ENCODE measurements at places on chromosomes 12 and 14. TPM values are rescaled to one million over a fixed set of nuclear protein-coding genes. Genes with fewer than 3 reads are reported as not detected.

The RFX4 gene
- not detected for total RNA-seq

The PRIMA1 gene
- total RNA-seq = 1.7 TPM

The IL22 gene
- total RNA-seq = not detected

The NKX2-1 gene
- total RNA-seq = not detected

The SLC10A1 gene
- total RNA-seq = not detected

DNA sequence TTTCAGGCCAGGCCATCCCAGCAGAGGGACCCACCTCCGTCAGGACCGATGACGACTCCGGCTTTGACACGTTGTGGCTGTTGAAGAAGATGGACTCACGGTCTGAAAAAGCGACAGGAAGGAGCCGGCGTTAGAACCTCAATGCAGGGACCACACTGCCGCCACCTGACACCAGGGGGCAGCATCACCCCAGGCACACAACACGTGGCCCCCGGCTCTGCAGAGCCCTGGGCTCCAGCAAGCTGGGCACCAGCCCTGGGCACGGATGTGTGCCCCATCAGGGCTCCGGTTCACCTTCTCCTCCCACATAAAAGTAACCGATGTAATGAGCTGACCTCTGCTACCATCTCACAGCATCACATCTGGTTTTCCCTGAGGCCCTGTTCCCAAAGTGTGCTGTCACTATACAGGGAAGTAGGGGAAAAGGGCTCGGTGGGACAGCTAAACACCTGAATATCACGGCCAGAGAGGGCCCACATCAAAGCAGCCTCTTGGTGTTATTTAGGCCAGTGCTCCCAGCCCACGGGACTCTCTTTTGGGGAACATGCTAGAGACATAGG, 29.0 kb downstream of the CHGA start:
- peaks cover 43% of the 10 kb centered on the region for H3K36me3 ChIP-seq
- peaks cover 2% of the 10 kb centered on the region for H3K4me1 ChIP-seq
- no peaks in the 10 kb centered on the region for H3K27me3 ChIP-seq
- no peak overlapping the region for H3K27ac ChIP-seq
- H3K4me3 ChIP-seq = no peak overlapping the region
- DNase-seq = peak; percentile 77

GRCh38 chr12:55664826-55665225, 28.1 kb downstream of the OR10P1 start:
- no peak for DNase-seq
- no peaks in the 10 kb centered on the region for H3K4me1 ChIP-seq
- H3K27me3 ChIP-seq = no peaks in the 10 kb centered on the region
- no peak overlapping the region for H3K27ac ChIP-seq
- H3K4me3 ChIP-seq = no peak overlapping the region
- H3K36me3 ChIP-seq = no peaks in the 10 kb centered on the region

GRCh38 chr12:54558311-54558710, 8.9 kb downstream of the PDE1B start:
- no peaks in the 10 kb centered on the region for H3K4me1 ChIP-seq
- no peaks in the 10 kb centered on the region for H3K36me3 ChIP-seq
- no peaks in the 10 kb centered on the region for H3K27me3 ChIP-seq
- H3K27ac ChIP-seq = no peak overlapping the region
- H3K4me3 ChIP-seq = no peak overlapping the region

GRCh38 chr12:67415473-67415872, 146.3 kb downstream of the CAND1 start:
- H3K27ac ChIP-seq = no peak overlapping the region
- no peaks in the 10 kb centered on the region for H3K4me1 ChIP-seq
- no peaks in the 10 kb centered on the region for H3K36me3 ChIP-seq
- H3K4me3 ChIP-seq = no peak overlapping the region
- no peaks in the 10 kb centered on the region for H3K27me3 ChIP-seq
- peak; percentile 82 for DNase-seq

GRCh38 chr12:89706551-89706950, 2.1 kb downstream of the ATP2B1 start:
- H3K27me3 ChIP-seq = no peaks in the 10 kb centered on the region
- H3K36me3 ChIP-seq = no peaks in the 10 kb centered on the region
- no peak overlapping the region for H3K27ac ChIP-seq

- H3K36me3 ChIP-seq = no peaks in the 10 kb centered on the region
- no peaks in the 10 kb centered on the region for H3K27me3 ChIP-seq
- H3K4me1 ChIP-seq = peaks cover 2% of the 10 kb centered on the region
Observed at GRCh38 chr14:102819747-102820330, 42.6 kb downstream of the TRAF3 start.

DNA sequence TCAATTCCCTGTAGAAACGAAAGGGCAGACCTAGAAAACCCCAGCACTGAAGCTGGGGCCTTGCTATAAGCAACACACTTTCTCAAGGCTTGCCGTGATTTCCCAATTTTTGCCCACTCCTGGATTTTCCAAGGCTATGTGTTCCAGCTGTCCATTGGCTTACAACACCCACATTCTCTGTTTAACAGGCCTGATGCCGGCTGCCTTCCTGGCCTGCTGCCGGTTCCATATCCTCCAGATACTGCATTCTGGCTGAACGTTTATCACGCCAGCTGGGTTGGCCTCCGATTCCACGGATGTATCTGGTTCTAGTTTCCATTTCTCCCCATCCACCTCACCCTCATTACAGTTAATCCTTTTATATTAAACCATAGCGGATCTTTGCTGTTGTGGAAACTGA, 2.0 kb upstream of the PCNX1 start:
- H3K4me1 ChIP-seq = no peaks in the 10 kb centered on the region
- no peak overlapping the region for H3K4me3 ChIP-seq
- no peaks in the 10 kb centered on the region for H3K36me3 ChIP-seq
- DNase-seq = no peak
- peak overlapping the region; percentile 13 for H3K27ac ChIP-seq
- H3K27me3 ChIP-seq = no peaks in the 10 kb centered on the region

- H3K4me1 ChIP-seq = no peaks in the 10 kb centered on the region
- H3K4me3 ChIP-seq = no peak overlapping the region
- no peak overlapping the region for H3K27ac ChIP-seq
- no peaks in the 10 kb centered on the region for H3K36me3 ChIP-seq
- H3K27me3 ChIP-seq = no peaks in the 10 kb centered on the region
Observed at GRCh38 chr14:74514471-74514941, 20.9 kb downstream of the ISCA2 start.

DNA sequence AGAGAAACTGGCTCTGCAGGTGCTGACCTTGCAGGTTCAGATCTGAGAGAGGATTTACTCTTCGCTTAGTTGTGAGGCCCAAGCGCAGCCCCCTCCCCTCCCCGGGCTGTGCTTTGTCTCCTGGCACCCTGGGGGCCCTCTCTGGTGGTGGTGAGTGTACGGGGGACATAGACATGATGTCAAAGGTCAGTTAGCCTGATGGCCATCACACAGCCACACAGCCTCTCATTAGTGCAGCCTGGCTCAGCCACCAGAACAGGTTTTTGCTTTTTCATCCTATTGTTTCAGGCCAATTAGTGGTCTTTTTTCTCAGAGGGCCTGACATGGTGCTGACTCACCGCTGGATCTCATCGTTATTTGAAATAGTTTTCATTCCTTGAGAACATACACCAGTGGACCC, 437.9 kb downstream of the AACS start:
- no peak overlapping the region for H3K4me3 ChIP-seq
- H3K36me3 ChIP-seq = no peaks in the 10 kb centered on the region
- no peaks in the 10 kb centered on the region for H3K27me3 ChIP-seq
- no peak overlapping the region for H3K27ac ChIP-seq
- DNase-seq = no peak

GRCh38 chr12:98127336-98127679, 388.1 kb upstream of the TMPO start:
- H3K4me1 ChIP-seq = no peaks in the 10 kb centered on the region
- H3K36me3 ChIP-seq = no peaks in the 10 kb centered on the region
- no peak overlapping the region for H3K27ac ChIP-seq
- no peak for DNase-seq

DNA sequence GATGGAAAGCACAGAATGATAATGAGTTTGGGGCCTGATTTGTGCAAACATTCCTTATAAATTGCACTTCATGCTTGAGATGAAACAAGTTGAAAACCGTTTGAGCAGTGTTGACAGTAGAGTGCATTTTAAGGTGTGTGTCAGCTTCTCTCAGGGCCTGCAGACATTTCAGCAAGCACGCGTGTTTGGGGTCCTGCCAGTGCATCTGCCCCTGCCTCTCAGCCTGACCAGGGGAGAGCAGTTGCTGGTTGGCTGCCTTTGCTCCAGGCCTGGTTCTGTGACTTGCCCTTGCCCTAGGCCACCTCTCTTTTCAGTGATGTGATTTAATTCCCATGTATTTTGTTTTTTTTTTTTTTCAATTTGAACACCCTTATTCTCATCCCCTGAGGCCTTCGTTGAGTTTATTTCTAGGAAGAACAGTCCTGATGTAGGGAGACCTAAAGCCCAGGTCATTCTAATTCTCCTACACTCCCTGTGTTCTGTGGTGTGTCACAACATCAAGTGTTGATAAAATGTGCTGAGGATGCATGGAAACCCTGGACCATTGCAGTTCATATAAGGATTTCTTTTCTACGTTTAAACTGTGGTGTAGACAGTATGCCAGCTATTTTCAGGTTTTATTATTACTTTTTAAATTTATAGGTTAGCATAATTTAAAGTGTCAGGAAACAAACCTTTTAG, 40.1 kb upstream of the AMN start:
- H3K27ac ChIP-seq = no peak overlapping the region
- H3K4me1 ChIP-seq = no peaks in the 10 kb centered on the region
- H3K36me3 ChIP-seq = no peaks in the 10 kb centered on the region
- H3K4me3 ChIP-seq = no peak overlapping the region
- no peaks in the 10 kb centered on the region for H3K27me3 ChIP-seq

- no peaks in the 10 kb centered on the region for H3K4me1 ChIP-seq
- no peak for DNase-seq
- H3K36me3 ChIP-seq = no peaks in the 10 kb centered on the region
- no peak overlapping the region for H3K4me3 ChIP-seq
- H3K27ac ChIP-seq = no peak overlapping the region
- no peaks in the 10 kb centered on the region for H3K27me3 ChIP-seq
Observed at GRCh38 chr14:51554953-51555352, 96.8 kb upstream of the FRMD6 start.

GRCh38 chr12:47987411-47988072, 16.7 kb downstream of the COL2A1 start:
- DNase-seq = peak; percentile 58
- no peaks in the 10 kb centered on the region for H3K4me1 ChIP-seq
- no peaks in the 10 kb centered on the region for H3K27me3 ChIP-seq
- no peaks in the 10 kb centered on the region for H3K36me3 ChIP-seq

GRCh38 chr14:37090026-37090425, 82.4 kb downstream of the SLC25A21 start:
- H3K4me3 ChIP-seq = no peak overlapping the region
- no peak for DNase-seq
- H3K36me3 ChIP-seq = no peaks in the 10 kb centered on the region
- H3K27me3 ChIP-seq = no peaks in the 10 kb centered on the region

- no peak overlapping the region for H3K27ac ChIP-seq
- no peaks in the 10 kb centered on the region for H3K36me3 ChIP-seq
- no peaks in the 10 kb centered on the region for H3K27me3 ChIP-seq
- no peak for DNase-seq
- H3K4me1 ChIP-seq = no peaks in the 10 kb centered on the region
Observed at GRCh38 chr12:93387780-93388179, 10.1 kb downstream of the NUDT4 start.

- peak overlapping the region; percentile 49 for H3K4me3 ChIP-seq
- DNase-seq = peak; percentile 63
- peak overlapping the region; percentile 82 for H3K27ac ChIP-seq
- no peaks in the 10 kb centered on the region for H3K36me3 ChIP-seq
- no peaks in the 10 kb centered on the region for H3K4me1 ChIP-seq
Observed at GRCh38 chr14:103880348-103881267, 33.2 kb upstream of the PPP1R13B start.

GRCh38 chr12:19277711-19278110, 148.2 kb downstream of the PLEKHA5 start:
- no peaks in the 10 kb centered on the region for H3K4me1 ChIP-seq
- DNase-seq = no peak
- peaks cover 11% of the 10 kb centered on the region for H3K36me3 ChIP-seq
- H3K27me3 ChIP-seq = no peaks in the 10 kb centered on the region
- no peak overlapping the region for H3K4me3 ChIP-seq

DNA sequence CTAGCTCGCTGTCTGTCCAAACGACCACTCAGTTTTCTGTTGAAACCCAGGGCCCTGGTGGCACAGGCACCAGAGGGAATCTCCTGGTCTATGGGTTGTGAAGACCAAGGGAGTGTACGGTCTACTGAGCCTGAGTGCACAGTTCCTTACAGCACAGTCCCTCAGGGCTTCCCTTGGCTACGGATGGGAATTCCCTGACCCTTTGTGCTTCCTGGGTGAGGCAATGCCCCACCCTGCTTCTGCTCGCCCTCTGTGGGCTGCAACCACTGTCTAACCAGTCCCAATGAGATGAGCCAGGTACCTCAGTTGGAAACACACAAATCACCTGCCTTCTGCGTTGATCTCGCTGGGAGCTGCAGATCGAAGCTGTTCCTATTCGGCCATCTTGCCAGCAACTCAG, 22.6 kb downstream of the GPHN start:
- H3K4me1 ChIP-seq = no peaks in the 10 kb centered on the region
- no peak for DNase-seq
- H3K36me3 ChIP-seq = no peaks in the 10 kb centered on the region
- H3K27ac ChIP-seq = no peak overlapping the region

DNA sequence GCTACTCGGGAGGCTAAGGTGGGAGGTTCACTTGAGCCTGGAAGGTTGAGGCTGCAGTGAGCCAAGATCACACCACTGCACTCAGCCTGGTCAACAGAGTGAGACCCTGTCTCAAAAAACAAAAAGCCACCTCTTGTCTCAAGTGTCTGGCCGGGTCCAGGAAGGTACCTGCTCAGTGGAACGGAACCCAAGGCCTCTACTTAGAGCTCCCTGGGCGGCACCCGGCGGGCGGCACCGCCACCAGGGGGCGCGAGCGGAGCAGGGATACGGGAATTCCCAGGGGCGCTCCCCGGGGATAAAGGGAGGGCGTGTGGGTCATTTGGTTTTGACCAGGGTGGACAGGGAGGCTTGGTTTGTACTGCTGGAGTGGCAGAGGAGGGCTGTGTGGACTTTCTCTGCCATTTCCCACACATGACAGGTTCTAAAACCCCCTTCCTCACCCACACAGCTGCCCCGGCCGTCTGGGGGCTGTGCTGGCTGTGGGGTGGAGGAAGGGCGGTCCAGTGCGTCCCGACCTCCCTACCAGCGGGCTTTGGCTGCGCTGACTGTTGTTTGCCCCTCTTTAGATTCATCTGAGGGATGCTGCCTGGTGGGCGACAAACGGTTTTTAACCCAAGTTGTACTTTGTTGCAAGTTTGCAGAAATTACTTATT, 91.4 kb downstream of the SETD3 start:
- no peaks in the 10 kb centered on the region for H3K27me3 ChIP-seq
- peaks cover 5% of the 10 kb centered on the region for H3K36me3 ChIP-seq
- peaks cover 4% of the 10 kb centered on the region for H3K4me1 ChIP-seq
- no peak overlapping the region for H3K27ac ChIP-seq
- peak; percentile 42 for DNase-seq
- H3K4me3 ChIP-seq = no peak overlapping the region

- H3K27ac ChIP-seq = no peak overlapping the region
- no peaks in the 10 kb centered on the region for H3K4me1 ChIP-seq
- H3K4me3 ChIP-seq = no peak overlapping the region
Observed at GRCh38 chr12:63064080-63064479, 86.9 kb downstream of the AVPR1A start.

- no peaks in the 10 kb centered on the region for H3K4me1 ChIP-seq
- no peak overlapping the region for H3K27ac ChIP-seq
- no peaks in the 10 kb centered on the region for H3K27me3 ChIP-seq
- no peak for DNase-seq
- H3K36me3 ChIP-seq = no peaks in the 10 kb centered on the region
Observed at GRCh38 chr12:75908961-75909605, 122.5 kb downstream of the PHLDA1 start.

- DNase-seq = no peak
- H3K27me3 ChIP-seq = no peaks in the 10 kb centered on the region
- no peaks in the 10 kb centered on the region for H3K36me3 ChIP-seq
- no peak overlapping the region for H3K4me3 ChIP-seq
Observed at GRCh38 chr12:93060666-93061472, 131.8 kb upstream of the EEA1 start.

Measured in kidney (tissue), 22 donors.